ENCODE measurements at places on chromosomes 1 and 21.

GRCh38 chr1:26582836-26583460, 53.4 kb downstream of the RPS6KA1 start:
- no peak for DNase-seq

DNA sequence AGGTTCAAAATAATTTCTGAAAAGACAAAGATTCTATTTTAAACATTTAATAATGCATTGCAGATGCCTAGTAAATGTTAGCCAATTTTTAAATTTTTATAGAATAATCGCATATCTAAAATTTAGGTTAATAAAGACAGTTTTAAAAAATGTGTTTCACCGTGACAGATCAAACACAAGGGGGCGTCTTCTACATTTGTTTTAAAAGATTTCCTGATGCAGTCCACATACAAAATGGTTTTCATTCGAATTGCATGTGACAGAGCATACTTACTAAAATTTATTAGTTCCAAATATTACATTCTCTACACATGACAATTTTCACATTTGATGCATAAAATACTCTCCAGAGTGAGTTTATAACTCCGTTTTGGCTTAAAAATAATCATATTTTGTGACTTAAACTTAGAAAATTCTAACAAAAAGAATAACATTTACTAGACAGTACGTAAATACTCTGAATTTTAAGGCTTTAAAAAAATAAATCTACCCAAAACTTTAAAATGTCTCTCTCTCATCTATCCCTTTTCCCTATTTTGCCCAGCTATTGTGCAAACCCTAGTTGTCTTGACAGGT, 75.5 kb downstream of the ADAMTS1 start:
- no peak for DNase-seq

GRCh38 chr1:205024679-205025078, 18.3 kb upstream of the CNTN2 start:
- DNase-seq, result no peak

DNA sequence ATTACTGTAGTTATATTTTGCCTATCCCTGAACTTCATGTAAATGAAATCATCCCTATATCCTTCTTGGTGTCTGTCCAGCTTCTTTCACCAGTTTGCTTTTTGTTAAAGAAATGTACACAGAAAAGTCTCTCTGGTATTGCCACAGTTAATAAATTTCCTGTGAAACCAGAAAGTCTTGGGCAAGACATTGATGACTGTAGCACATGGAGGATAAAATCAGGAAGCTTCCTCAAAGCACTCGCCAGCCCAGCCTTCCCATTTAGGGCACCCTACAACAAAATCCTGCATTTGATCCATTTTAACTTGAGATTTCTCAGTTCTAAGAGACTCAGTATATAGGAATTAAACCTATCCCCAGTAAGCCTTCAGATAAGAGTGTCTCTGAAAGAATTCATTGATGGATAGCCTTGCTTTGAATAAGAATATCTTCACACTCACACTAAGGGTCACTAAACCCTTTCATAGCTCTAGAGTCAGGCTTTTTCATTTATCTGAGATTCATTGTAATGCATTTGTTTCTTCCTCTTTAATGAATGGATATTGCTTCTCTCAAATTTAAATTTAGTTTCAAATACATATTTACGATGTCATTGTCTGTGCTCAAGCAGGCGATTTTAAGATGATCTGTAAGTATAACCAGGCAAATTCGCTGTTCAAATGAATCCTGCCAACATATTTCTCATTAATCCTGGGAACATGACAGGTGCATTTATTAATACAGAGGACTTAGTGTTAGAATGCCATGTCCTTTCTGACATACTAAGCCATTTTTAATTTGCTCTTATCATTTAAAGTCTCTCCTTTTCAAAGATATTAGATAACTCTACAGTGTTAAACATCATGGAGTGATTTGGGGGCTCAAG, 153.1 kb downstream of the GRIK1 start:
- no peak for DNase-seq

GRCh38 chr1:236148470-236148845, 6.1 kb downstream of the GPR137B start:
- DNase-seq, result no peak

GRCh38 chr1:6348511-6349191, 44.9 kb downstream of the ACOT7 start:
- DNase-seq, result peak; percentile 24

DNA sequence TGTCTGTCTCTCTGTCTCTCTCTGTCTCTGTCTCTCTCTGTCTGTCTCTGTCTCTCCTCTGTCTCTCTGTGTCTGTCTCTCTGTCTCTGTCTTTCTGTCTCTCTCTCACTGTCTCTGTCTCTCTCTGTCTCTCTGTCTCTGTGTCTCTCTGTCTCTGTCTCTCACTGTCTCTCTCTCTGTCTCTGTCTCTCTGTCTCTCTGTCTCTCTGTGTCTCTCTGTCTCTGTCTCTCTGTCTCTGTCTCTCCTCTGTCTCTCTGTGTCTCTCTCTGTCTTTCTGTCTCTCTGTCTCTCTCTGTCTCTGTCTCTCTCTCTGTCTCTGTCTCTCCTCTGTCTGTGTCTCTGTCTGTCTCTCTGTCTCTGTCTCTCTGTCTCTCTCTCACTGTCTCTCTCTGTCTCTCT, 873 bp upstream of the COL6A1 start:
- DNase-seq, result no peak

DNA sequence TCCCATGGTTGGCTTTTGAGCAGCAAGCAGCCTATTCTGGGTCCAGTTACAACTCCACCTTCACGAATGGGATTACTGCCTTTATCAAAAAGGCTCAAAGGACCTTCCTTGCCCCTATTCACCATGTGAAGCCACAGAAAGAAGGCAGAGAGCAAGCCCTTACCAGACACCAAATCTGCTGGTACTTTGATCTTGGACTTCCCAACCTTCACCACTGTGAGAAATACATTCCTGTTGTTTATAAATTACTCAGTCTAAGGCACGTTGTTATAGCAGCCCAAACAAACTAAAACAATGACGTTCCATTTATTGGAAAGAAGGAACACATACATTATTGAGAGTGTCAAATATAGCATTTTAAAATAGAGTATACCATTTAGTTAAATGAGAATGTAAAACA, 1557.9 kb downstream of the PLA2G4A start:
- no peak for DNase-seq

- DNase-seq, result peak; percentile 30
Measured at GRCh38 chr21:42164064-42164789, 54.7 kb upstream of the ABCG1 start.

DNA sequence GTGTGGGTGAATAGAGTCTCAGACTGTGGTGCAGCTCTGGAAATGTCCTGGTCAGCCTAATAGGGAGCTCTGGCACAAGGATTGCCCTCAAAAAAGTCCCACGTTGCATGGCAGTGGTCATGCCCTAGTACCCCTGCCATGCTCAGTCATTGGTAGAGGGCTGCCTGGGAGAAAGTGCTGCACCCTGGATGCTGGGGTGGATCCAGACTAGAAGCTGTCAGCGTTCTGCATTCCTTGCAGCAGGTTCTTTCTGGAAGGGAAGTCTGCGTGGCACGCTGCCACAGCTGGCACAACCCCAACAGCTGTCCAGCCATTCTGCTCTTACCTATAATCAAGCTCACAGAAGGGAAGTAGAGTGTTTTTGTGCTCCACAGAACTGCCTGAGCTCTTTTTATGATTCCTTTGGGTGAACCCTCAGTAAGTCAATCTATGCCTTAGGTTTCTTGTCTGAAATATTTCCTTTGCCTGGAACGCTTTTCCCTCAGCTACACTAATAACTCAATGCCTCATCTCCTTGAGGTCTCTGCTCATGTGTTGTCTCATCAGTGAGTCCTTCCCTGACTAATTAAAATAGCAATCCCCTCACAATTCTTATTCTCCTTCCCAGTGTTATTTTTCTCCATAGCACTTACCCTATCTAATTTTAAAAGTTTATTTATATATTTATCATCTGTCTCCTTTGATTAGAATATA, 61.5 kb upstream of the JAK1 start:
- no peak for DNase-seq

GRCh38 chr1:94741510-94741909, 78.6 kb upstream of the SLC44A3 start:
- DNase-seq, result no peak

- DNase-seq, result no peak
Measured at GRCh38 chr1:2212532-2213491, 15.3 kb upstream of the SKI start.

DNA sequence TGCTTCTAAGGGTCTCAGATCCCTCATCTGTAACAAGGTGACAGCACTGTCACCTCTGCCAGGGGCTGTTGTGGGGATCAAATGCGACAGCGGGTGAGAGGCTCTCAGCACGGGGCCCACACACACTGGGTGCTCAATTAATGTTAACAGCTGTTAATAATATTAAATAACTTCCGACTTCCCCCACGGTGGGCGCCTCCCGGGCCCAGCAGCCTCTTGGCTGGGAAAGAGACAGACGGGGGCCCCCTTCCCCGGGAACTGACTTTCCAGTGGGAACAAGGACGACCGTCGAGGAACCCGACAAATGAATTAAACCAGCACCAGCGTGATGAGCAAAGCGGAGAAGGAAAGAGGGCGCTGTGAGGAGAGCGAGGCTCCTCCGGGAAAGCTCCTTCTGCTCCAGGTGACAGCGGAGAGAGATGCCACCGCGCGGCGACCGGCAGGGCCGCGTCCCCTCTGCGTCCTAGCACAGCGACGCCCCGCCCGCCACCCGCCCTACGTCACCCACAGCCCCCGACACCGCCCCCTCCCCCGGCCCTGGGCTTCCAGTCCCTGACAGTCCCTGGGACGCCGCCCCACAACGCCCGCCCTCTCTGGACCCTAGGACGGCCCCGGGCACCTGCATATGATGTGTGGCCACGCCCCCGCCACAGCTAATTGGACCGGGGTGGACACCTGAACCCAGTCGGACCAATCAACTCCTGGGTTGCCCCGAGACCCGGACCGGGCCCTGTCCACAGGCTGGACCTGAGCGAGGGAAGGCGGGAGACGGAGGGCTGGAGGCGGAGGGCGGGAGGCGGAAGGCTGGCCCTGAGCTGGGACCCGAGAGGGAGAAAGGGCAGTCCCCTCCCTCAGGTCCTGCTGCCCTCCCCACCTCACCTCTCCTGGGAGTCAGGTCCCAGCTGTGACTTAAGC, 38.2 kb downstream of the MATN1 start:
- no peak for DNase-seq

DNA sequence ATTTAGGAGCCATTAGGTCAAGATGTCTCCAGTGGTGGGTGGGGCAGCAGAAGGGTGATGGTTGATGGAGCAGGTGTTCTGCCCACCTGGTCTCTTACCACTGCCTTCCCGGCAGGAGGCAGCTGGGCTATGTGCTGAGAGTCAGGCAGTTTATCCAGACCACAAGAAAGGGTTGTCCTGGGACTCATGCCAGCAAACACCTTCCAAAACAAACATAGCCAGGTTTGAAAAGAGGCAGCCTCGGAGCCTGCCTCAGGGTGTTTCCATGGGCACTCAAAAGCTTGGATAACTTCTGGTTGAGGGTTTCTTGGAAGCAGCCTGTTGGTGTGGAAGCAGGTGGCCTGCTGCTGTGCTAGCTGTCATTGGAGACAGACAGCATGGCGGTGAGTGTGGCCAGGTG, 187.2 kb downstream of the PCP4 start:
- DNase-seq, result no peak

DNA sequence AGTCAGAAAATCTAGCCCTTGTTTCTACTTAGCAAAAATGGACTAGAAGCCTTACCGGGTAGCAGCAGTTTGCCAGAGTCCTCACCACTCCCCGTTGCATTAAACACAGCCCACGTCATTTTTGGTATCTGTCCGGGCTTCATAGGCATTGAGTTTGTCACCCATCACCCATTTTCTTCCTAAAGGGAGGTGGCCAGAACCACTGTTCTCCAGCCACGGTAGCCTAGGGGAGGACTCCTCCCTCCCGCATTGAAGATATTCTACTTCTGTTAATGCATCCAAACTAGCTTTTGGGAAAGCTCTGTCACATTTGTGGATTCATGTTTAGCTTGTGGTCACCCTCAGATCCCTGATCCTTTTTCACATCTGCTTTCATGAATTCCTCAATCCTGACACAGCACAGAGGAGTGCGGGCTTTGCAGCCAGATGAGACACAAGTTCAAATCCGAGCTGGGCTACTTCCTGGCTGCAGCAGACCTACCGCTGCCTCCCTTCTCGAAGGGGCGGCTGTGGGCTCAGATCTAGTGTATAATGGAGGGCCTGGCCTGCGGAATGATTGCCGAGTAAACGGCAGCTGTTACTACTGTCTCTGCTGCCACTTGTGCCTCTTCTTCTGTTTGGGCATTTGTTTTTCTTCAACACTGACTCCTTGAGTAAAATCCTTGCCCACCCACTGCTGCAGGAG, 63.2 kb upstream of the EFHD2 start:
- no peak for DNase-seq

GRCh38 chr1:160795951-160796383, at the start of gene LY9:
Gene LY9, plus strand, starts transcription at chr1:160796174. Its CDS starts 14 bp downstream, at chr1:160796188.
- DNase-seq, result peak; percentile 52

- DNase-seq, result no peak
Measured at GRCh38 chr21:40386294-40386911, 460.6 kb downstream of the DSCAM start.

DNA sequence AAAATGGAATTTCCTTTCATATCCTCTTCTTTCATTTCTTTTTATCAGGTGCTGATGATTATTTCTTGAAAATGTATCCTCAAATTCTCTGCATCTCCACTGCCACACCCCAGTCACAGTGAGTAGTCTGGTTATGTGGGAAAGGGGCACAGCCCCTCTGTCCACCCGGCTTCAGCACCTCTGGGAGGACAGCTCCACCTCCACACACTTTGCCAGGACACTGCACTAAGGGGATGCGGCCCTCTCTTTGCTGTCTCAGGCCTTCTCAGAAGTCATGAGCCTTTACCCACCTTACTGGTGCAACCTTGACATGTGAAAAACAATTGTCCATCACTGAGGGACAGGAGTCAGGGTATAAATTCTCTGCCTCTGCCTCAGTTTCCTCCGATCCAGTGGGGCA, 433.1 kb downstream of the PCP4 start:
- no peak for DNase-seq

DNA sequence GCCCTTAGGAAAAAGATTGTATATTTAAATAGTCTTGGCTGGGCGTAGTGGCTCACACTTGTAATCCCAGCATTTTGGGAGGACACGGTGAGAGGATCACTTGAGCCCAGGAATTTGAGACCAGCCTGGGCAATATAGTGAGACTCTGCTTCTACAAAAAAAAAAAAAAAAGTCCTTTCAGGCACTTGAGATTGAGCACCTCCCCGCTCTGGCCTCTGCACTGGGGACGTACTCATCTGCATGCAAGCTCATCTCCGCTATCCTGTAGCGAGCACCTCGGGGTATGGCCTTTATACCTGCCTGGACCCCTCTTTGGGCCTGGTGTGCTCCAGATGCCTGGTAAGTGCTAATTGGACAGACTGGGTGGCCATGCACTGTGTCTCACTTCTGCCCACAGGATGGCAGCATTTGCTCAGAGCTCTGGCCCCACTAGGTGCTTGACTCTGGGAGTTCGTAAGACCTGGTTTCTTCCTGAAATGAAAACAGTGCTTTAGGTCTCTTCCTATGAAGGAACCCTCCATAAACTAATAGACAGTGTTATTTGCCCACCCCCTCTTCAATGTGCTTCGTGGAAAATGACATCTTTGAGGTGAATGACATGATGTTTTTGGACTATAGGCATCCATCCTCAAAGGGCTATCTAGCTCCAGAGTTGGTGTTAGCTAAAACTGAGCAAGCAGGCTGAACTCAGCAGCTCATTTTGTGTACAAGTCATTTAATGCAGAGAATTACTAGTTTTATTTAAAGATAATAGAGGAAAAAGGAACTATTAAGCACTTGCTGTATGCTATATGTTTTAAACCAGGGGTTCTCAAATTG, 61.7 kb upstream of the ADAR start:
- peak; percentile 50 for DNase-seq
